ENCODE measurements at places on chromosomes 5 and 9.

DNA sequence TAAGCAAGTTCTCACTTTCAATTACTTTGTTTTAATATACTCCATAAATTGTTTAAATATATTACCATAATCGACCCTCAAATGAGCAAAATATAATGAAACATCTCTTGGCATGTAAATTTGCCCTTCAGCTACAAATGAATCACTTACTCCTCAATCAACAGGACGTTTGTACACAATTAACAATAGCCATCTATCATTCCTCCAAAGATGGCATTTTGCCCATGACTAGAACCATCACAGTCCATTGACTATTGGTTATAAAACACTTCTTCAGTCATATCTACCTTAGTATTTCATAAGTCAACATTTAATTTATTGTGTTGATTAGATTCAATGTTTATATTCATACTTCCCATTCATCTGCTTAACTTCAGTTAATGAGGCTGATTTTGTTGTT is 127.2 kb downstream of the CTNND2 start:
- DNase-seq = no peak

DNA sequence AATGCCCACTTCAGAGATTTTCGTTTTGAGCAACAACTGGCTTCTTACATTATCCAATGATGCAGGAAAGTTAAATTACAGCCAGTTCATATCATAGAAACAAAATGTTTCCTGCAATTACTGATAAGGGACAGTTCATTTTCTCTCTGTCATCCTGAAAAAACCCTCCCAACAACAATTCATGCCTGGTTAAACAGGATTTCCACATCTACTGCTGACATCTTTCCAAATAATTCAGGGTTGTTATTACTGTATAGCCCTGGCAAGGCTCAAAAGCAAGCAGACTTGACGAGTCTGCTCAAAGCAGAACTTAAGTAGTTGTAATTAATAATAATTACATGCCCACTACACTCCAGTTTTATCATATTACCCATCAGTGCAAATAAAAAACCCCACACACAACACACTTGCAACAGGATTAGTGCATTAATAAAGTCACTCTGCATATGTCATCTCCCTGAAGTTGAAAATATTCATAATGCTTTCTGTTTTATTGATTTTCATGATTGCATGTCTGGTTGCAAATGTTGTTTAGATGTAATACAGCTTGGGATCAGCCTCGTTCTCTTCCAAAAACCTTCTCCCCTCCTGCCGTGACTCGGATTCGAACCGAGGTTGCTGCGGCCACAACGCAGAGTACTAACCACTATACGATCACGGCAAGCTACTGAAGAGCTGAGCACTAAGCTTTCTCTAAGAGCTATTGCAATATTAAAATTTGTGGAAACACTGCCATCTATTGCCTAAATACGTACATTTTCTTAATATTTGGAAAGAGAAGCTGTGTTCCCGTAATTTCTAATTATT is 119.6 kb upstream of the NFIB start:
- no peak for DNase-seq

- DNase-seq = no peak
These were observed 11.8 kb upstream of the LHFPL2 start for GRCh38 chr5:78660401-78660800.

GRCh38 chr9:81724242-81724889 is 35.0 kb upstream of the TLE1 start:
- DNase-seq = no peak

GRCh38 chr5:146515473-146516150 is 378 bp downstream of the GPR151 start:
- no peak for DNase-seq

DNA sequence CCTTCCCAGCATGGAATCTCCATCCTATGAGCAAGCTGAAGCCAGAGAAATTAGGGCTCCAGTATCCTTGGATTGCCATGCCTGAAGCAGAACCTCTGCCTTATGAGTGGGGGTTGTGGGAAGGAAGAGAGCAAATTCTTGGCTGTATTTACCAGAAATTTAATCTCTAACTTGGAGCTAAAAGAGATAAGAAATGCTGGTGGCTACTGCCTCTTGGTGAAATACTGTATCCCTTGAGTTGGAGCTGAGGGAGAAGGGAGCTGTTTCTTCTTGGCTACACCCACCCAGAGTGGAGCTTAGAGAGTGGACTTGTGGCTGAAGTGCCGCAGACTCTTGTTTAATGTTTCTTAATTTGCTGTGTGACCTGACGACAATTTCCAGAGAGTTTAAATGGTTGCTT is 447.3 kb downstream of the ARHGEF28 start:
- no peak for DNase-seq

- DNase-seq = no peak
These were observed 206.1 kb downstream of the YTHDC2 start for GRCh38 chr5:113719549-113719948.

DNA sequence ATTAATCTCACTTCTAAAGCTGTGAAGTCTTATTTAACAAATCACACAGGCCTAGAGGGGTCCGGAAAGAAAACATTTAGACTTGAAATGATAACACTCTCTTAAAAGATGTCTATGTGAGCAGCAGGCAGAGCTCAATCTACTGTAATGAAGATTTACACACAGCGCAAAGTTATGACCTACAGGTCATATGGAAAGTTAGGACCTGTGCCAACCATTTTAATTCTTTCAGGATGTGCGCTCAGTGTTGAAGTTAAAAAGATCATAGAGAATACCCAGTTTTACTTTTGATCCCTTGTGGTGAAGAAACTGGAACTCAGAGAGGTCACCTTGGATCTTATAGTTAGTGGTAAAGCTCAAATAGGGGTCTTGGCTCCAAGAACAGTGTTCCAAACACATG is 3.1 kb upstream of the CREBRF start:
- no peak for DNase-seq

- DNase-seq = no peak
These were observed 150.1 kb downstream of the SLC28A3 start for GRCh38 chr9:84190411-84190810.

DNA sequence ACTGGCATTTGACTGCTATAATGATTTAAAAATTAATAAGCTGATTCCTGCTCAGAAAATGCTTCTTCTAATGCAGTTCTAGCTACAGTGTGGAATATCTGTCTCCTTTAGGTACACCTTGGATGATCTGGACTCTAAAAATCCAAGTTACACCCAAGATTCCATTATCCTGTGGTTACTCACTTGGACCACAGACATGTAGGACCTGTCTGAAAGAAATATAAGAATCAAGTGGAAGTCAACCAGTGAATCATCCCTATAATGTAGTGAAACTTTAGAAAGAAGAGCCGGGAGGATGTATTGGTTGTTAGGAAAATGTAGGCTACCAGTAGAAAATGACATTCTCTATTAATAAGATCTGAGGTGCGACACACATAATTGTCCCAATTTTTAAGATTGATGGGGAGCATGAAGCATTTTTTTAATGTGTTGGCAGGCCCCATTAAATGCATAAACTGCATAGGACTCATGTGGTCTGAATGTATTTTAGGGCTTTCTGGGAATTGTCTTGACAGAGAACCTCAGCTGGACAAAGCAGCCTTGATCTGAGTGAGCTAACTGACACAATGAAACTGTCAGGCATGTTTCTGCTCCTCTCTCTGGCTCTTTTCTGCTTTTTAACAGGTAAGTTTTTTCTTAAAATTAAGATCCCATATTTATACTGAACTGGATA is at the start of gene SPINK6:
Gene SPINK6, plus strand, starts transcription at position 512 of the 673 bp plus-strand sequence. Its CDS starts 55 bp downstream, at position 567.
- no peak for DNase-seq

DNA sequence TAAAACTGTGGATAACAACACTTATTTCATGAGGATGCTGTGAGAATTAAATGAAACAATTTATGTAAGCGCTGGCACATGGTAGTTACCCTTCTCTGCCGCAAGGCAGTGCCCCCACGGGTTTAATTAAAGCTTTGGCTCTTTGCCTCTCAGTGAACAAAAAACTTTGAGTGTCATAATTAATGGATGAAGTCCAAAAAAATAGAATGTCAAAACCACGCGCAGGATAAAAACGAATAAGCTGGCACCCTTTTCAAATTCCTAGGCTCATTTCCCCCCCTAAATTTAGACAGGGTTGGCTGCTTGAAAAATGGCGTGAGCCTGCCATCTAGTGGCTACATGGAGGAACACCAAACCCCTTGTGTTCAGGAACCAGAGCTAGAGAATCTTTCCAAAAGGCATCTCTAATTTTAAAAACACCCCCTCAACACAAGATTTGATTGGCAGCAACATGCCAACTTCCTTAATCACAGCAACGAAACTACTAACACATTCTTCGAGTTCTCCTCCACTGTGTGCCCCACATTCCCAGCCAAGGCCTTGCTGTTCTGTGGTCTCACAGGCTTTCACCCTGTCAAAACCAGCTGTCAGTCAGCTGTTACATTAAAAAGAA is 29.0 kb upstream of the CCNG1 start:
- no peak for DNase-seq

DNA sequence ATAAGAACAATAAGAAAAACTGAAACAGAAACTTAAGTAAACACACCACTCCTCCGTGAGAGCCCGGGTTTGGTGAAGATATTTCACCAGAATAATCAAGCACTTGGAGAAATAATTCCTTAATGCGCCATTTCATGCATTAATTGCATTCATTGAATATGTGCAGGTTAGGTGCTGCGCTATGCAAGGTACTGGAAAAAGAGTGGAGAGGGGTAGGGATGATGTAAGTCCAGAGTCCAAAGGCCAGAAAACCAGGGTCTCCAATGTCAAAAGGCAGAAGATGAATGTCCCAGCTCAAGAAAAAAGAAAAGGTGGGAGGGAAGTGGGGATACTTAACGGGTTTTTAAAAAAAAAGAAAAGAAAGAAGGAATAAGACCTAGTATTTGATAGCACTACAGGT is 669 bp upstream of the ZFP37 start:
- no peak for DNase-seq

- DNase-seq = no peak
These were observed 30.9 kb upstream of the SLC46A2 start for GRCh38 chr9:112921549-112921948.

GRCh38 chr5:90050103-90050502 is 359.5 kb downstream of the CETN3 start:
- no peak for DNase-seq

- no peak for DNase-seq
These were observed 84.5 kb downstream of the PRRT1B start for GRCh38 chr9:131629825-131630204.

DNA sequence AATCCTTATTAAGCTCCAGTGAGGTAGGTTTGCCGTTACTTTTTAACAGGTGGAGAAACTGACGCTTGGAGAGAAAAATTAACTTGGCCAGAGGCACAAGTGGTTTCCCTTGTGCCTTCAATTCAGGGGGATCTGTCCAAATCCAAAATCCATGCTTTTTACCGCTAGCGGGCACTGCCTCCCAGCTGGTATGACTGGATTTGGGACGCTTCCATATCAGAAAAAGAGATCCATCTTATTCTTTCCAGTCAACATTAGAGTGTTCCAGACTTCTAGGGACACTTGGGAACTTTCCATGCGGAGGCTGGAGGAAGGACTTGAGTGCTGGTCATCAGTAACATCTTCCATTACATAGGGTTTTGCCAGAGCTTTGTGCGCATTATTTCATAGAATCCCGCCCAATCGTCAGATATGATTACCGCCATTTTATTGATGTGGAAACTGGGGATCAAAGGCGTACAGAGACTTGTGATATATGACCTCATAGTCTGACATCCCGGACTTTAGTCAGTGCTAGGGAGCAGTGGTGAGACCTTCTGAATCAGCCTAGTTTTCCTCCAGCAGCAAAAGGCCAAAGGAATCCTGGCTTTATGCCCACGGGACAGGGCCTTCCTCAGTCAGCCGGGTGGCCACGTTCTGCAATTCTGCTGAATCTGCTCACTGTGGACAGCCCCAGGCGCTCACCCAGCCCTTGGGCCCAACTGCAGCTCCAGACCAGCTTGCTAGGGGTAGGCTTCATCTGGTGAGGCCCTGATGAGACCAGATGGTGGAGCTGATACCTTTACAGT is 1.1 kb upstream of the GNPDA1 start:
- no peak for DNase-seq

DNA sequence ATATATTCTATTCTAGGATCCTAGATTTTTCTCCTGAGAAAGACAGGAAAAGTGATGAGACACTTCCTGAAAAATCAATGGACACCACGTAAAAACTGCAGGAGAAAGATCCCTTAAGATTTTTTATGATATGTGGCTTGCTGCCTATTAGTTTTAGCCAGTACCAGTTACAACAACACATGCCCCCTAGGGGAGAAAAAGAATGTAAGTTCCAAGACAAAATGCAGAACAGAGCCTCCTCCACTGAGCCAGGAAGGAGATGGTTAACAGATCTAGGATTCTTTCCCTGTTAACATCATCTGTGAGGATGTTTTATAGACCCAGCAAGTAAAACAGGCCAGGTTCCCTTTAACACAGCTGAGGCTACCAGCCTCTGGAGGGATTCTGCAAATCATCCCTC is 574.7 kb downstream of the TLE4 start:
- DNase-seq = no peak

DNA sequence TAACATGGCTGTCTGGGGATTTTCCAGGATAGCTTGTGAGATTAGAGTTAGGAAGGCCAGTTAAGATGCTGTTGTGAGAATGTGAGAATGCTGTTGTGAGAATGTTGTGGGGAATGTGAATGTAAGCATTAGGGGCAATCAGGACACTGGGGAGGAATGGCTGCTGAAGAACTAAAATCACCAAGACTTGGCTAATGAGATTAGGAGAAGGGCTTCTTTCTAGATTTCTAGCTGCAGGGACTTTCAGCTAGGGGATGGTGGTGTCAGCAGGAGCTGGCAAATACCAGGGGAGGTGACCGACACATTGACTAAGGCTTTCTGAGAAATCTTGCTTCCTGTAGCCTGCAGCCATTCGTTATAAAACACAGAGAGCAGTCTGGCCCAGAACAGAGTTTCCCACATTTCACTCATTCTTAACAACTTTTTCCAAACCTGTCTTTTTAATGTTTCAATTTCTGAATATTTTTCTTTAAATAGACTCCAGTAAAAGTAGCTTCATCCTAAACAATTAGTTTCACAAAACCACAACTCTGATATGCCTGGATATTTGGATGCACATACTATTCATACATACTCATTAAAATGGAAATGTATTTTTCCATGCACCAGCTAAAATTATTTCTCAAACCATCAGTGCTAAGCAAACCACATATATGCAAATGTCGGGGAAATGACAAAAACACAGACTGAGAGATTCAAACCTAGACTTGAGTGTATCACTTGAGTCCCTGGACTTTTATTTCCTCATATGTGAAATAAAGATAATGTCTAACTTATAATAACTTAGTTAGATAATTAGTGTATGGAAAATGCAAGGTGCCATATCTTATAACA is 89.3 kb upstream of the TNC start:
- no peak for DNase-seq

DNA sequence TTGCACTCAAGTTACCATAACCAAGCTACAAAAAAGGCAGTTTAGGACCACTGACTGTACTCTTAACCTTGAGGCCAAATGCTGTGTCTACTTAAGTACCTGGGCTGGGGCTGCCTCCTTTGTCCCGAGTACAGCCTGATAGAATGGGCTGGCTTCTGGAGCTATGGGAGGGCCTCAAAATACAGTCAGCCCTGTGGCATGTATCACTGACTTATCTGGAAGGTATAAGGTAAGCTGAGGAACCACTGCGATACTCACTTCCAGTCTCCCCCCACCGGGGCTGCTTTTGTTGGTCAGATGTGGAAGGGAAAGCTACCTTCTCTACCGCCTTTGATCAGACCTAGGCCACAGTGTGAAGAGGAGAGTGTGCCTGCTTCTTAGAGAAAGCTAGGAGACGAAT is 404.8 kb downstream of the ARHGEF28 start:
- no peak for DNase-seq

Measured in D721Med (cell line).